ENCODE measurements at places on chromosomes 5 and 9.

GRCh38 chr9:13140843-13141592 is 138.5 kb downstream of the MPDZ start:
- DNase-seq: no peak

DNA sequence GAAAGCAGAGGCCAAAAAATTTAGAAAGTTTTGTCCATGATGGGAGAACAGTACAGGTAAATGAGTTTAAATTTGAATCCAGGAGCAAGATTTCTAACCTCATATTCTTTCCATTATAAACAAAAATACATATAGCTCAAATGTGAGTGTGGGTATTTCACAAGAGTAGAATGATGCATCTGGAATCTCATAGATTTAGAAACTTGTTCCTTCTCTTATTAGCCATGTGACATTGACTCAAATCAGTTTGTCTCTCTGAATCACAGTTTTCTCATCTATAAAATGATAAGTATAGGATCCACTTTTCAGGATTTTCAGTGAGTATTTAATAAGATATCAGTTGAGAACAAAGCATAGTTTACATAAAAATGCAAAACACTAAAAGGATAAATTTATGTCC is 436.3 kb upstream of the PAPPA start:
- DNase-seq: no peak

DNA sequence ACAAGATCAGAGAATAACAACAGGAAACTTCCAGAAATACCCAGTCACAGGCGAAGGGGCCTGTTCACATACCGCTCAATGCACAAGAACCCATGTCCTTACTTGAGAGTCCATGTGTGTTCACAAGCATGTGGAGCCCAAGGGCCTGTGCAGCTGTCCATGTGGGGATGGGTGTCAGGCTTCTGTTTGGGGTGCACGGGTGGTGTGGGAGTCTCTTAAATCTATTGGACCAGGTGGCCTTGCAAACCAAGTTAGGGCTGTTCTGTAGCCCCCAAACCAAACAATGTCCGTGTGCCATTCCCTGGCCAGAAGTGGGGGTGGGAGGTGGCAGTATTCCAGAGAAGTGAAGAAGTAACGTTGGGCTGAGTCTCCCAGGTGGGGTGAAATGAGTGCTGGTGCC is 222.3 kb downstream of the PBX3 start:
- DNase-seq: no peak

GRCh38 chr5:109786206-109786855 is 96.6 kb downstream of the MAN2A1 start:
- DNase-seq: no peak

DNA sequence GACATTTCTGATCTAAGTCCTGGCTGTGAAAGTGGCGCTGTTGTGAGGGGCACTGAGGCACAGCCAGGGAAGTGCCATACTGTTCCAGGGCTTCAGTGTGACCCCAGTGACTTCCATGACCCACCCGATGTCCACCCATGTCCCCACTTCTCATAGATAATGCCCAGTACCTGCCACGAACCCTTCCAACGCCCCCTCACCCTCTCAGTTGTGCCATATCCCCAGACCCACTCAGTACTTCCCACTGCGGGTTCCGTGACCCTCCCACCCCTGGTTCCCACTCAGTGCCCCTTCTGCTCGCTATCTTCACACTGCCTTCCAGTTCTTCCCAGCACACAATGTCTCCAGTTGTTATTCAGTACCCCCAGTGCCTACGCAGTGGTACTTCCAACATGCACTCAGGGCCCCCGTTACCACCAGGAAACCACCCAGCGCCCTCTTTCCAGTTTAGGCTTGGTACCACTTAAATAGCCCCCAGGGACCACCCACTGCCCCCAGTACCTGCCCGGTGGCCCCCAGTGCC is 30.7 kb upstream of the PSD2 start:
- no peak for DNase-seq

GRCh38 chr5:1090538-1090937 is 21.3 kb downstream of the SLC12A7 start:
- no peak for DNase-seq

DNA sequence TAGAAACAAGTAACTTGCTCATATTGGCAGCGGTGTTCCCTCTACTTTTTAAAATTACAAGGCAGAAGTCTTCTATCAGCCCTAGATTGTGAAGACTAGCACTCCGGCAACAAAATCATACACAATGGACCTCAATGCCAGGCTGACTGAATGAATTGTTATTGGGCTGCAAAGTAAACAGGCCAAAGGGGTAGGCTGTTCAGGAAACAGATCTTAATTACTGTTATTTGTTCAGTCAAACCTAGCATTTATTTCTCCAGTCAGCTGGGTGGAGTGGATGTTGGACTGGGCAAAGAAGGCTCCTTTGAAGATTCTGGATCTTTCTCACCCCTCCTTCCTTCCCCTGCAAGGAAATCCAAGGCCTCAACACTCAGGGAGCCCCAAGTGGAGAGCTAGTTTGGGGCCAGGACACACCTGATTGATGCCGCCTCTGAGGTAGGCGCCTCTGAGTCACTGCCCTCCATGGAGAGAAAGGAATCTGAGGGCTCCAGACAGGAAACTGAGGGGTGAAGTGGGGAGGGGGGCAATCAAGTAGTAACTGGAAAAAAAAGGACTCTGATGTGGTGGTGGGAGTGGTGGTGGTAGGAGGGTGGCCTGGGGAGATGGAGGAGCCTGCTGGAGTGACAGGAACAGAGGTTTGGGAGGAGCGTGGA is 35.5 kb downstream of the SERINC5 start:
- no peak for DNase-seq

DNA sequence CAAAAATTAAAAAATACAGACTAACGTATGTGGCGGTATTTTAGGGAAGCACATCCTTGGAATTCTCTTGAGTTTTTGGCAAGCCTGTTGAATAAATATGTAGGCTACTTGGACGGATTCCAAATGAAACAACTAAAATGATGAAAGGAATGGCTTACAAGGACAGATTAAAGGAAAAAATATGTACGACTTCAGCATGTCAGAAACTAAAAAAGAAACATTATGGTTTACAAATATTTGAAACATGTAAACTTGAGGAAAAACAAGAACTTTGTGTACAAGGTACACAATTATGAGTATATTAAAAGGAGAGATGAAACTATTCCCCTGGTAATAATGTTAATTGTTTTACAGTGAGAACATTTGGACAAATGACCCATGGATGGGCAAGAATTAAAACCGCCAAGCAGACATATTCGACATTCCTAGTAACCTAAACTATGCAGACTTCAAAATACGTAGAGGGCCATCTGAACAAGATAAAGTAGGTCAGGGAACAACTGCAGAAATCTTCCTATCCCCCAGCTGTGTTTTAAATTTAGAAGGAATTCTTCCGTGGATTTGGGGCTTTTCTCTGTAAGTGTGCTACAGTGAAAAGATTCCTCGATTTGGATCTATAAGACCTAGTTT is 12.5 kb downstream of the EDIL3 start:
- DNase-seq: no peak

GRCh38 chr9:36827593-36827992 is 206.5 kb downstream of the PAX5 start:
- no peak for DNase-seq

DNA sequence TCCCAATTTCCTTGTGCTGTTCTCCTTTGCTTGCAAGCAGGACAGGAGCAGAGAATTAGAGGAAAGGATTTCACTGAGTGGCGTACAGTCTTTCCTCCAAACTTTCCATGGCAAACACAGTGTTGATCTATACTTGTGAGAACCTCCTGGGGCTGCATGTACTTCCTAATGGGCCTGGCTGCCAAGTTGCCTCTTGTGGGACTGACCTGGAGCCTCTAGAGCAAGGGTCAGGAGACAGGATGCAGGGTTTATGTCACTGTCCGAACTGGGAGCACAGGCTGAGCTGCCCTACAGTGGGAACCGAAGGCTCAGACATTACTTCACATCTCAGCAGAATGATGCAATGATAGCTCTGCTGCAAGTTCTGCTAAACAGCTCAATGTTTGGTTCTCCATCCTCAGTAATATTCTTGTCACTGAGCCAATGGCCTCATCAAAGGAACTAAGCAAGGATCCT is 102.3 kb downstream of the ENC1 start:
- DNase-seq: no peak

DNA sequence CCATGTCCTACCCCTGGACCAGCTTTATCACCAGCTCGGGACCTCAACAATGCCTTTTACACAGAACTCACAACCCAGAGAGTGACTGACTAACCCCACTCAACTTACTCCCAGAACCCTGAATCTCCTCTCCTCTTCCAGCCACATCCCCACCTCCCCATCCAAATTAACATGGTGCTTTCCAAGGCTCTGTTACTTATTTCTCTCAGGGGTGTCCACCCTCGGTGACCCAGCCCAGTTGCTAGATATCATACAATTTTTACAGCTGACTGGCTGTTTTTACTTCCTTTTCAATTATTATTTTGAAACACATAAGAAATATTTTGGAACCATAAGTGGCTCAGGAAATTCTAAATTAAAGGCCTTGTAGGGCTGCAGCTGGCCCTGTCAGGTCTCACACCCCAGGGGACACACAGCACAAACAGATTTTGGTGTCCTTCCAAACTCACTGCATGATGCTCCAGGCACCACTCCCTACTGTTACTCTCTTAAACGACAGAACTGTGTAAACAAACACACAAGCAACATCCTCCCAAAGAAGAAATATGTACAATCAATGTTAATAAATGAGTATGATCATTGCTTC is 180.6 kb downstream of the ADAMTS12 start:
- DNase-seq: no peak

DNA sequence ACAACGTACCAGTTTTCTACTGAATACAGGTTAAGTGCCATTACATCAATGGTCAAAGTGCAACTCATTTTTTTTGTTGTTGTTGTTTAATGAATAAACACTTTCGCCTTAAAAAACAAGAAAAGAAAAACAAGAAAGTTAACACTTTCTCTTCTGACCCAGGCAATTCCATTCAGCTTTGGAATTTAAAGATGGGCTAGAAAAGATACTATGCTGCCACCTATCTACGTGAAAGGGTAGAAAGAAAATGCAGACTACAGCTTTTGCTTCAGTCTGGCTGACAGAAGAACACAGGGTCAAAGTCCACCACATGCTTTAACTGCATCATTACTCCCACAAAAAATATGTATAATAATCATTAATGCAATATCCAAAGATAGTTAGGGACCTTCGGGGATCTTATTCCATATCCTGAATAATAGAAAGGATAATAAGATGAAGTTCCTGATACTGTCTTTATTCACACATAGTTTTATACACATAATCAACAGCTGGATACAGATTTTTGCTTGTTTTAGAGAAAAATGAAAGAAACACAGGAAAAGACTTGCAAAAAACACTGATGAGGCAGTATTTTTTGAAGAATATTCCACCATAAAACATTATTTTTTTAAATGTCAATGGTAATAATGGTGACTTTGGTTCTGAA is 40.4 kb downstream of the ZDHHC21 start:
- DNase-seq: no peak

- DNase-seq: no peak
Observed at GRCh38 chr9:92607088-92607487, 62.8 kb downstream of the IPPK start.

- DNase-seq: no peak
Observed at GRCh38 chr5:172496671-172497371, 42.5 kb upstream of the SH3PXD2B start.

- DNase-seq: no peak
Observed at GRCh38 chr5:174411479-174411819, 312.9 kb upstream of the MSX2 start.

DNA sequence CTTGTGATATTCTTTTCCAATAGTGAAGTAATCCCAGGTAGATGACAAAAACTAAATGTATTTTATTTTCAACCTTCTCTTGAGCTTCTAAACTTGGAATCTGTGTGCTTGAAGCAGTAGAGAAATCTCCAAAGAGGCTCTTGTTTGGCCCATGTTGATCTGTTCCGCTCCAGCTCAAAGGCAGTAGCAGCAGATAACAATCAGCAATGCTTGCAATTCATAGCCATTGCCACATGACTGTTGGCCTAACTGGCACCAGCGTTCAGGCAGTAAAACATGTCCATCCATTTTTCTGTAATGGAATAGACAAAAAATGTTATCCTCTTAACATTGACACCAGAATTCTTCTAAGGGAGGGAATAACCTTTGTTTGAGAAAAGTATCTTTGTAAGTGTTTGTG is 270.7 kb upstream of the MSX2 start:
- DNase-seq: no peak

DNA sequence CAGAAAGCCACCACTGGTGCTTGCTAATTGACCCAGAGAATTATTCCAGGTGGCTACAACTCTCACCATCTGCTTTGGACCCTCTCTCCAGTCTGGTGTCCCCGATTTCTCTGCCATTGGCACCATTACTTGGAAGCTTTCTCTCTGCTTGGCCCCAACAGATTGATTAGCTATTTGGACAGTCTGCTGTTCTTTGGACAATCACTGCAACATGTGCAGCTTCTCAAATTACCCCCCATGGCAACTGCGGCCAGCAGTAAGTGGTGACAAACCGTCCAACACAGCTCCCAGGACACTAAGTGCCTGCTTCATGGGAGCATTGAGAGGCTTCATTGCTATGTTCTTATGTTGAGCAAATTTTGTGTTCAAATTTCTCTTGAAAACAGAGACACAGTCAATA is 309.8 kb downstream of the TAF11L14 start:
- no peak for DNase-seq

GRCh38 chr9:70613024-70613768 is 198.7 kb upstream of the KLF9 start:
- DNase-seq: no peak

- DNase-seq: no peak
Observed at GRCh38 chr5:139820130-139820529, 24.5 kb downstream of the PSD2 start.

DNA sequence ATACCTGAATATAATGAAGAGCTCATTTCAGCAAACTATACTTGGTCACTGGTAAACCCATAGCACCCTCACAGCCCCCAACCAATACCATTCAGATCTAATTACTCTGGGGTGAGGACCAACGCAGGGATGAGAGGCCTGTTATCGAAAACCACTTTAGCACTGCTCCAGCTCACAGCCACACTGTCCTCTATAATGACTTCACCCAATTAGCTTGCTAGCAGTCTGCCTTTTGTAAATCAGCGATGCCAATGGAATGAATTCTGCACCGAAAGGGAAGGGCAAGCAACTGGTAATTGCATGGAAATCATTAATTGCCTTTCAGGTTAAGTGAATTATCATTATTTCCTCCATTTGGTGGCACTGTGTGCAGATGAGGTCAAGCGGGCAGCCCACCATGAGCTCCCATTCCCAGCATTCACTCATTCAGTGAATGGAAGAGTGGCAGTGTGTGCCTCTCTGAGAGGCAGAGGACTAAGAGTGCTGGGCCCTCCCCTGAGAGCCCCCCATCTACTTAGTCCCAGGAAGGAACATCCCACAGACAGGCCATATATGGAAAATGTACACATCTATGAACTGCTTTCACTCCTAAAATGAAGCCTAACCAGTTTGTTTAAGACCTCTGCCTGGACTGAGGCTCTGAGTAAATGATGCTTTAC is 262.1 kb downstream of the SPOCK1 start:
- DNase-seq: no peak

- DNase-seq: no peak
Observed at GRCh38 chr5:66789434-66789833, 193.2 kb downstream of the MAST4 start.

DNA sequence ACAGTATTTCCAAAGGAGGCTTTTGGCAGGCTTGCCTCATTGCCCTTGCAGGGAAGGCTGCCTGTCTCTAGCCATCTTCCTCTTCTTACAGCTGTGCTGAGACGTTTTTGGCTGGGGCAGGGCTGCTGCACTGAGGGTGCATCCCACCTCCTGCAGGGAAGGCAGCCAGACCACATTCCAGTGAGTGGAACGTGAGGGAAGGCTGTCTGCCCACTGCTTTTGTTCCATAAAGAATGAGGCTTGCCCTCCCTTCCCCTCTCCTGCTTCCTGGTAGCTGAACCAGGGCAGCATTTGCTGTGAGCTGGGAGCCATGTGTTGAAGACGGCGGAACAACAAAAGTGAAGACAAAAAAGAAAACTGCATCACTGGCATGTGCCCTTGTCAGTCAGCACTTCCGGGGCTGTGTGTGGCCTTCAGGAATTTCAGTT is 16.8 kb downstream of the MGAT1 start:
- no peak for DNase-seq

Data from CMK (cell line).